Stimulated activated CD8-positive, alpha-beta memory T cell treated with anti-CD3 and anti-CD28 coated beads, Interleukin-12 subunit alpha, Interleukin-12 subunit beta, amount 100 ng/mL, for 1 hour (primary cell): ENCODE measurements at places on chromosomes 6 and 20.

DNA sequence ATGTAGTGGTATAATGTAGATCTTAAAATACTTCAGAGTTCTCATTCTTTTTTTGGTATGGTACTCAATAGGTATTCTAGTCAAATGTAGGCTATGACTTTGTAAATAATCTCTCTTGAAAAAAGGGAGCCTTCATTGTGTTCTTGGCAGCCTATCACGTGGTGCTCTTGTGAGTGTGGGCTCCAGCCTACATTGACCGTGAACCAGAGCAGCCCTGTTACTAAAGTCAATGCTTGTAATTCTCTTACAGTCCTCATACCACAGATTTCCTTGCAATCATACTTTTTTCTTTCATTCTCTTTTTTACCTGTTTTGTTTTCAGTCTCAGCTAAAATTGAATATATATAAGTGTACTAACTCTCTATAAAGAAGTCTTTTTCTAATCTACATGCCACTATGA is 31.1 kb downstream of the ARID1B start:
- DNase-seq = no peak

- no peak for DNase-seq
Observed at GRCh38 chr20:22690000-22690399, 105.6 kb upstream of the FOXA2 start.

DNA sequence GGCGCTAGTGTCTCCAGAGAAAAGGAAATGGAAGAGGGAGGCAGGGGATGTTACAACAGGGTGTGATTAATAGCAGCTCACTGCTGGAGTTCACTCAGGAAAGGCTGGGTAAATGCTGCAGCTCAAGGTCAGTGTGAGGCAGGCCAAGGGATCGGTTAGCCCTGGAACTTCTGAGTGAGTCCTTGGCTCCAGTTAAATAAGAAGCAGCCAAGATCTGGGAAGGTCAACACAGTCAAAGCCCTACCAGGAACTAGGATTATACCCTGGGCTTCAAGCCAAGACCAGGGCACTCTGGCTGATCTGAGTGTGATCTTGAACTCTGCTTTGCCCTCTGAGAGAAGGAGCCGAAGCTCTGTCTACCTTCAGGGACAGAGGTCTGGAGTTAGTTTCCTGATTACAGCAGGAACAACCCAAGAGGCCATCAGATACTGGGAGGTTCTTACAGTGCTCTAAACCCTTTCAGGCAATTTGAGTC is 44.3 kb downstream of the TPD52L1 start:
- no peak for DNase-seq

DNA sequence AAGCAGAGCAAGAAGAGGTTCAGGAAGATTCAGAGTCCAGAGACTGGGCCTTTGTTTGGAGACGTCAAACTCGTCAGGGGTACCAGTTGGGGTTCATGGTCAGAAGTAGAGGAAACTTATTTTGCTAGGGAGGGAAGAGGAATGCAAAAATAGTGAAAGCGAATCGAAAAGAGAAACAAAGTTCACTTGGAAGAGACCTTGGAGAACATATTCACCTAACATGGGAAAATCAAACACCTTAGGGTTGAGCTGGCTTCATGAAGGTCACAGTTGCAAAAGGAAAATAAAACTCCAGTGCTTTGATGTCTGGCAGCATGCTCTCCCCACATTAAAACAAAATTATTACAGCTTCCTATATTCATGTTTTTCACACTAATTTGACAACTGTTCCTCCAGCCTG is 440.4 kb downstream of the EPM2A start:
- DNase-seq = no peak
